ENCODE measurements at places on chromosomes 1 and 21.

GRCh38 chr1:101465941-101466340, 229.1 kb downstream of the S1PR1 start:
- no peak for DNase-seq

DNA sequence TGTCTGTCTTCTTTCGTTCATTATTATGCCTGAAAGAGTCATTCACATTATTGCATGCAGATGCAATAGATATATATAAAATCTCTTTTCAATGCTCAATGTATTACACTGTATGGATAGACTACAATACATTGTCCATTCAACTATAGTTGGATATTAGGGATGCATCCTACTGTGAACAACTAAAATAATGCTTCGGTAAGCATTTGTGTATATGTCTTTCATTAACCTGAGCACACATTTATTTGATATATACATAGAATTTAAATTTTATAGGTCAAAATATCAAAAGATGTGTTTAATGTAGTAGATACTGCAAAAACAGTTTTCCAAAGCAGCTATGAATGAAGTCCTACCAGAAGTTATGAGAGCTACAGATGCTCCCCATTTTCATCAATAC, 8.9 kb downstream of the PLD5 start:
- DNase-seq, result no peak

DNA sequence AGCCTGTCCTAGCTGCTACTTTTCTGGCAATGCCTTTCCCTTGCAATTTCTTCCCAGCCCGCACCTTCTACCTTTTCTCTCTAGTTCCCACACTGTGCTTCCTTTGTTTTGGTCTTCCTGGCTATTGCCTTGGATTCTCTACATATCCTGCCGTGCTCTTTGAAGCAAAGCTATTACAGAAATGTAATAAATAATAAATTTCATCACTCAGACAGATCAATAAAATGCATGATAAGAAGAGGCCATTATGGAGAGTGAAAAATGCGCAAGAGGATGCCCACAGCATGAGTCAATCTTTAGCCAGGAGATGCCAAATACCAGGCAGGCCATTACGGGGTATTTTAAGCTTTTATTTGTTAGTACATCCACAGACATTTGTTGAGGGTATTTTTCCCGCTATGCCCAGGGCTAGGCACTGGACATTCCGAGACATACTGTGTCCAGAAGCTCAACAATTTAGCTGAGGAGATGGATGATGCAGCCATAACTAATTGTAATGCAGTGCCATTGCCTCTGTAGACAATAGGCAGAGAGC, 163.6 kb downstream of the ST6GALNAC3 start:
- DNase-seq, result no peak

- DNase-seq, result no peak
Measured at GRCh38 chr1:42336978-42337377, 1.9 kb upstream of the FOXJ3 start.

DNA sequence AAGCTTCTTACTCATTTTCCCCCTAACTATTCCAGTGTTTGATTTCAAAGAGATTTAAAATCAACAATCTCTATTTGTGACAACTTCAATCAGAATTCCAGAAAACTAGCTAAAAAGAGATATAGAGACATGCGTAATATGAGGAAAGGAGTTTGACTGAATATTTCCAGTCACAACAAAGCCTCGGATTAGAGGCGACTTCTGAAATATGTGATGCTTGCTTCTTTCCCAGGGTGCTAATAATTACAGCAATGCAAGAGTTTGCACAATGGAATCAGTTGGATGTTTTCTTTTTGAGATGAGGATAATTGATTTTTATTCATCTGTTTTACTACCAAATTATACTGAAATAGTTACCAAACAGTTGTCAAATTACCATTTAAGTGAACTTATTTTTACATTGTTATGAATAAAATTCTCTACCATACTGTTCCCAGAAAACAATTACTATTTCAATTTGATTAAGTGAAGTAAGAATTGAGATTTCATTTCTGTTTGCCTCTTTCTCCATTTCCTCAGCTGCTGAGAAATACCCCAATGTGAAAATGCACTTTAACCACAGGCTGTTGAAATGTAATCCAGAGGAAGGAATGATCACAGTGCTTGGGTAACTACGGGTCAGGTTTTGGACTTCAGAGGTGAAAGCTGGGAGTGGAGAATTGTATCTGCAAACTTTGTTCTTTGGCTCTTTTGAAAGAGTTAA, 28.1 kb downstream of the KMO start:
- no peak for DNase-seq

- DNase-seq, result no peak
Measured at GRCh38 chr1:22026924-22027289, 25.4 kb downstream of the CELA3A start.

DNA sequence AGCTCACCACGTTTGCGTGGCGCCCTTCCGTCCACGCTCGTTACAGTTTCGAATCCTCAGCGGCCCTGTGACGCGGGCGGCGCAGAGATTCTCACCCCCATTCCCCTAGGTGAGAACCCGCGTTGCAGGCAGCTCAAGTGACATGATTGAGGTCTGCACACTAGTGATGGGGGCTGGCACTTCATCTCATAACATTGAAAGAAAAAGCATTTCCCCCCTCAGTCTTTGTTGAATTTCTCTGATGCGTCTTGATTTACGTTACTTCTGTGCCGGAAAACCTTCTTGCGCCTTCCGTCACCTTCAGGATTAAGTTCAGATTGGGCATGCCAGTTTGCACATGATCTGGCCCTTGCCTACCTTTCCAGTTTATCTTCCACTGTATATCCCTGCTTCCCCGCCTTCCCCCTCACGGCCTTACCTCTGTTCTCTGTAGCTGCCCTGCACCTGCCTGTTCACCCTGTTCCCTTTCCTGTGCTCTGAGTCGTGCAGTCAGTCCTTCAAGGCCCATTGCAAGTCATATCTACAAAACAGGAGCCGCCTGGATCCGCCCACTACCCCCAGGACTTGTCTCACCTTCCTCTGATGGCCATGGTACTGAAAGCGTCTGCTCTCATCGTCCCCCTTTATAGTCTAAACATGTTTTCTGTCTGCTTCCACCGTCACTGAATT, 1.1 kb downstream of the CTPS1 start:
- peak; percentile 65 for DNase-seq

- DNase-seq, result no peak
Measured at GRCh38 chr1:232445361-232446106, 184.4 kb downstream of the SIPA1L2 start.

GRCh38 chr1:225999912-226000337, 782 bp upstream of the SDE2 start:
- DNase-seq, result no peak
